Cerebellar nuclear complex (tissue), 1 donor: ENCODE measurements at places on chromosomes 13 and 19.

DNA sequence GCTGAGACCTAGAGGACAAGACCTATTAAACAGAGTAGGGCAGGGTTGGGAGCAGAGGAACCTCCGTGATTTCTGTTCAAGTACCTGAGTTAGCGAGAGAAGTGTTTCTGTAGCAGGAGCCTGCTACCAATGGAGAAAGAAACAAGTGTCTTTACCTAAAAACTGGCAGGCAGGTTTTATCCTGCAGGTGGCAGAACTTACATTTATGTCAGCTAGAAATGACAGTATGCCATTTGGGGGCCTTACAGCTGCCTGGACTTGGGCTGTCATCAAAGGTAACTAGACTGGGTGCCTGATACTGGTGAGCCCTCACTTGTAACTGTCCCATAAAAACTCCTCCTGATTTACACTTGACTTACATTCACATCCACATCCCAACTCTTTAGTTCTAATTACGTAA, 185.3 kb upstream of the MIR17HG start:
- no peak for DNase-seq

DNA sequence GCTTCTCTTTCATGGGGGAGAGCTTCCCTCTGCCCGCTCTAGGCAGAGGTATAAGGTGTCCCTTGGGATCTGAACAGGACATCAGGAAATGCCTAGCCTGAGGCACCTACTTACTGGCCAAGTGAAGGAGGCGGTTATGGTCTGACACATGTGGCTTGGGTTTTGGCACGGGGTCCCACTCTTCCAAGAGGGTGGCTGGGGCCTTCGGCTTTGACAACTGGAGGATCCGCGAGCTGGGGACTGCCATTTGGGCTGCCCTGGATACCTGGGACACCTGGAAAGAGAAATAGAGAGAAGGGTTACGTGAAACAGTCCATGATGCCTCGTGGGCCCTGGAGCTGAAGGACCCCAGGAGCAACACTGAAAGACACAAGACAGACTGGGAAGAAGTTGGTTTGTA, 22.4 kb upstream of the MIER2 start:
- DNase-seq: no peak

DNA sequence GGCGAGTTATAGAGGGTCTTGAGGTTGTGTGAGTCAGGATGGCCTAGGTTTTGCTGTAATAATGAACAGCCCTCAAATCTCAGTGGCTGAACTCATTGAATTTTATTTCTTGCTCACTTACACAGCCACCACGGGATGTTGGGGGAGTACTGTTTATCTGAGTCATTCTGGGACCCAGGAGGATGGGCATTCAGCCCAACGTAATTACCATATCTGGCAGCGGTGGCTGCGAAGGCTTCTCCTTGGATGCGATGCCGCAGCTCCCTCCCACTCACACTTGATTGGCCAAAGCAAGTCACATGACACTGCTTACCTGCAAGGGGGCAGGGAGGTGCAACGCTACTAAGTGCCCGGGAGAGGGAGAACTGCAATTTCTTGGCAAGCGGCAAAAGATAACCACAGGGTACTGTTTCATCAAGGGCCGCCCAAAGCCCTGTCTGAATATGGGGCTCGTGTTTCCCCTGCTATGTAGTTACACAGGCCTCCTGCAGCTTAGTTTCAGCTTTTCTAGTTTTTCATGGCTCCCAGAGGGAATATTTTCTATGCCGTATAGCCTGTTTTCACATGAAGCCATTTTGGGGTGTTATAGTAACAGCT, 19.9 kb downstream of the ZSWIM9 start:
- peak; percentile 51 for DNase-seq

GRCh38 chr13:32362574-32362973, 47.3 kb downstream of the BRCA2 start:
- DNase-seq: no peak

DNA sequence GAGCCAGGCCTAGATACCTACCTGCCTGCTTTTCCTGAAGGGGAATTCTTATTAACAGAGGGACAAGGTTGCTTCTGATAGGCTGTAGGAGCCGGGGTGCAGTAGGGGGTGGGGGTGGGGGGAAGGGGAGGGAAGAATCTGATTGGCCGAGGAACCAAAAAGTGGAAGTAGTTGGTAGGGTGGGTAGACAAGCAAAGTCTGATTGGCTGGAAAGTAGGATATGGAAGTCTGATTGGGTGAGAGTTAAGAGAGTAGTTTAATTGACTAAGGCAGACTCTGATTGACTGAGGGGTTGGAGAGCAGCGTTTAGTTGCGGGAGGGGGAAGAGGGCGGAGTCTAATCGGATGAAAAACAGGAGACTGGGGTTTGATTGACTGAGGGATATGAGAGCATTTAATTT, 9.4 kb upstream of the CYP4F22 start:
- DNase-seq: no peak

DNA sequence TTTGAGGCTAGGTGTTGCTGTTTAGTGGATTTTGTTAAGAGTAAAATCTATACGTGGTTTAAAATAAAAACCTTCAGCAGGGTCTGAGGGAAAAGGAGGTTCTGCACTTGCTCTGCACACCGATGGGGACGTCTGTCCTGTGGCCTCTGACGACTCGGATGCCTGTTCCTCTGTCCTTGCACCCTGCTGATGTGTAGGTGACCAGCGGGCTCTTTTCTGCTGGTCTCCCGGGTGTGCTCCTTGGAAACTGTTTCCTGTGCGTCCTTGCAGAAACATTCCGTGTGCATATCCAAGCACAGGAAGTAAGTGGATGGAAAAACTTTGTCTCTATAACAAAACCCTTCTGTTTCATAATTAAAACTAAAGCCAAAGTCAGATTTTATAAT, 3.8 kb downstream of the ATP4B start:
- no peak for DNase-seq

DNA sequence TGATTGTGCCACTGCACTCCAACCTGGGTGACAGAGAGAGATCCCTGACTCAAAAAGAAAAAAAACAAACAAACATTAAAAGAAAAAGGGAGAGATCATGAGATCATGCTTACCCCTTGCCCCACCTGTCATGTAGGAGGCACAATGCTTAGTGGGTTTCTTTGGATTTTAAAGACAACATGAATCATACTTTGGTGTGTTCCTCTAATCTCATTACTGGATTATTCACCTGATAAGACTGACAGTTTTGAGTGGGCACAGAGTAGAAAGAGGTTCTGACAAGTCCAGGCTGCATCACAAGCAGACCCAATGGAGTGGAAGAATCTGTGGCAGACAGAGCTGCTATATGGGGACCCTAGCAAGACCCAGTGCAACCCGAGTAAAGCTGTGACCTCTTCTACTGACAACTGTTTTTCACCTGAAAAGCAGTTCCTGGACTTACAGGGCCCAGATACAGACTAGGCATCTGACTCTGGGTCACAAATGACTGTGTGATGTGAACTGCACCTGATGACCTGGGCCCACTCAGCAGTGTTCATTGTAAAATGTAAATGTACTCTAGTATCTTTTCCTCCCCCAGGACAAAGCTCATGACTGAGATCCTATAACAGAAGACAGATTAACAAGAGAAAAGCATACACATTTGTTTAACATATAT, 28.9 kb upstream of the USP12 start:
- DNase-seq: no peak

- DNase-seq: no peak
Measured at GRCh38 chr19:51772977-51773376, 12.0 kb downstream of the FPR2 start.

GRCh38 chr19:45862564-45863334, at the start of gene SYMPK:
SYMPK (minus strand) TSS chr19:45863147; CDS start chr19:45854495, 8,652 bp downstream.
- DNase-seq: peak; percentile 96

- DNase-seq: no peak
Measured at GRCh38 chr19:49938662-49939061, 9.4 kb upstream of the NUP62 start.

DNA sequence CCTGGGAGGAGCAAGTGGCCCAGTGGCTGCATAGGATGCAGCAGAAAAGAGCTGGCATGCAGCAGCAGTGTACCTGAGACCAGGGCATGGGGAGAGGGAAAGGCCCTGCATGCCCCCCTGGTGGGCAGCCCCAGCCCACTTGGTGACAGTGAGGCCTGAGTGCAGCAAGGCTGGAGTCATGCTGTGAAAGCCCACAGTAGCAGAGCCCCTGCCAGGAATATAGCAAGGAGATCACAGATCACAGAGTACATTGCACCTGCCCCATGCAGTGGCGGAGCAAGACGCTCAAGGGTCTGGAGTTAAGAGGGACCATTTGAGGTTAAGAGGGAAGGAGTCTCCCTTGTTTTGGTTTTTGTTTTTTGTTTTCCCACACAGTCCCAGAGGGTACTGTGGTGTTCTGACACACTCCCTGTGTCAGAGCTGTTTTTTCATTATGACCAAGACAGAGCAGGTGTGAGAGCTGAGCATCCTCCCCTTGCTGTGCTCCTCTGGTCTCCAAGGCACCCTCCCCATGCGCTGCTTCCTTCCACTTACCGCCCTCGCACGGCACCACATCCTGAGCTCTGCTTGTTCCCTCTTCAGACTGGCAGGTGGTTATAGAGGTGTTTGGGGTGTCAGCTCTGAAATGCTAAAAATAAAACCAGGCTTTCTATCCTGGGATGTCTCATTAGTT, 85.0 kb upstream of the UBL3 start:
- DNase-seq: no peak

DNA sequence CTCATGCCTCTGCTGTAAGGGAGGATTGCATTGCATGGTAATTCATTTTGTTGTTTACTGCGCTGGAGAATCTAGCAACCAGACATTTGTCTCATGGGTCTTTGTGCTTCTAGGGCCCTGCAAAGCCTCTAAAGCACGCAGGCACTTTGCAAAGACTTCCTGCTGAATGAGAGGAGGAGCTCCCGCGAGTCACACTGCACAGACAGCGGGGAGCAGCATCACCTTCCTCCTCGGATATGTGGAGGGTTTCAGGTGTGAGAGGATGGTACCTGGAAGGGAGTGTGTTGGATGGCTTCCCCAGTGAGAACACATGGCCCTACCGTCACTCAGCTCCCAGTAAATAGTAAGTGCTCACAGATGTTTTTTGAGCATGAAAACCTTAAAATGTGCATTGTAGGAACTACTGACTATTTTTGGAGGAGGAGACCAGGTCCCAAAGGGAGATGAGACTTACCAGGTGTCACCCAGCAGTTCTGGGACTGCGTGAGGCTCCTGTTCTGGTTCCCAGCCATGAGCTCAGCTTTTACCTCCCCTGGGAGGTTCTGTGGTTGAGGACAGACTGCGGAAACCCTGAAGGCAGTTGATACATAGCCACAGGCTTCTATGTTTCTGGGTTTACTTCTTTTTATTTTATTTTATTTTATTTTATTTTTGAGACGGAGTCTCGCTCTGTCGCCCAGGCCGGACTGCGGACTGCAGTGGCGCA, 278.0 kb downstream of the FGF9 start:
- DNase-seq: no peak

- no peak for DNase-seq
Measured at GRCh38 chr19:21047716-21048115, 27.3 kb downstream of the ZNF430 start.

DNA sequence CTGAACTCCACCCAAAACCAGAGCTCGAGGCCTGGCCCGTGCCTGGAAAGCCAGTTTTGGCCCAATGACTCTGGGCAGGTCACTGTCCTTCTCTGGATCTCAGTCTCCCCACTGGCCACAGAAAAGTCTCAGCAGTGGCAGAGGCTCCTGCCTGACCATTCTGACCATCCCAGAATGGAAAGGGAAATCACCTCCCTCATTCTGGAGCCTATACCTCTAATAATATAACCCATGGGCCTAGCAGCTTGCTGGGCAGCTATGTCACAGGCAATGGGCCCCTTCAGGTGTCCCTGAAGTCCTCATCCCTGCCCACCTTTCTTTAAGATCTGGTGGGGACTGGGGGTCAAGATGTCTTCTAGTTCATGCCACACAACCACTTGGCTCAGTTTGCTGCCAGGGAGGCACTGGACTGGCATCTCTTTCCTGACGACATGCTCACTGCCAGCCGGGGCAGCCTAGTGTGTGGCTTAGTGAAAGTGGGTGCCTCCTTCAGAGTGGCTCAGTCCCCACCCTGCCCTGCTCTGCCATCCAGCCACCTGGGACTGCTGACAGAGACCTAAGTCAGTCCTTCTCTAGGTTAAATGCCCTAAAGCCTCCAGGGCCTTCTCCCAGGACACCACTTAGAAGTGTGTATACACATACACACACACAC, 62.6 kb downstream of the AP1M1 start:
- no peak for DNase-seq

DNA sequence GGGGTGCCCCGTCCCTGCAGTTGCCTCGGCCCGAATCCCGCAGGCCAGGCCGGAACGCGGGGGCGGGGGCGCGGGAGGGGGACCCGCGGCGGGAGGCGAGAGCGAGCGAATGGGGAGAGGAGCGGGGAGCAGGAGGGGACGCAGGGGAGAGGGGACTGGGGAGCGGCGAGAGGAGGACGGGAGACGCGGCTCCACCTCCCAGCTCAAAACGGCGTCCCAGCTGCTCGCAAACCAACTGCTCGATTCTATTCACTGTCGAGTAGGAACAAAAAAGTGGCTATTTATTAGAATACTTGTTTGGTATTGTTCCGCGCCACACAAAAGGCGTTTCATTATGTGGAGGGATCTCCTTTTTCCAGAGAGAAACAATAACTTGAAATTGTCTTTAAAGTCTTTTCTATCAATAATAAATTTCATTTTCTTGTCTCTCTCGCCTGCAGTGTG, 10.6 kb upstream of the SOX1 start:
- no peak for DNase-seq

GRCh38 chr19:6047741-6048251, 62.5 kb downstream of the RFX2 start:
- DNase-seq: no peak

GRCh38 chr13:40961214-40961613, 57.9 kb downstream of the ELF1 start:
- no peak for DNase-seq

GRCh38 chr19:15104003-15104402, 3.2 kb upstream of the SYDE1 start:
- DNase-seq: no peak

- DNase-seq: no peak
Measured at GRCh38 chr19:29085206-29085605, 127.7 kb downstream of the UQCRFS1 start.

DNA sequence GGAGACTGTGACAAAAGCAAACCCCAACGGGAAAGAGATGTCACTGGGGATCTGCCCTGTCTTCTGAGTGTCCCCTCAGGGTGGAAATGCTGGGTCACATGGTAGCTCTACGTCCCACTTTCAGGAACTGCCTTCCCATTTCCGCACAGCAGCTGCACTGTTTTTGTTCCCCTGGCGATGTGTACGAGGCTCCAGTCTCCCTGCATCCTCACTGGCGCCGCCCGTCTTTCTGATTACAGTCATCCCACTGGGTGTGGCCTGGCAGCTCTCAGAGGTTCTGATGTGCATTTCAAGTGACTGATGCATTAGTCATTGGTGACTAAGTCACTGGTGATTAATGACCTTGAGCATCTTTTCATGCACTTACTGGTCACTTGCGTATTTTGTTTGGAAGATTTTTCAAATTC, 21.2 kb downstream of the PCID2 start:
- no peak for DNase-seq

DNA sequence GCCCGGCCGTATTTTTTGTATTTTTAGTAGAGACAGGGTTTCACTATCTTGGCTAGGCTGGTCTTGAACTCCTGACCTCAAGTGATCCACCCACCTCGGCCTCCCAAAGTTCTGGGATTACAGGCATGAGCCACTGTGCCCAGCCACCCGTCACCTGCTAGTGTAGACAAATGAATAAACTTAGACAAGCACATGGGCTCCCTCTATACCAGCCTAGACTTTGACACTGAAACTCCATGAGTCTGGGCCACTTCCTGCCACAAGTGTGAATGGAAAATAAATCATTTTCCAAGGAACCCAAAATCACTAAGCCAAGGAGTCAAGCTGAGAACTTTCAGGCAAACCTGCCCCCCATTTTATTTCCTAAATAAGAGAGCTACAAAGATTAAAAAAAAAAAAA, 27.0 kb upstream of the TPT1 start:
- DNase-seq: no peak

GRCh38 chr13:24360106-24360505, 50.7 kb downstream of the C1QTNF9 start:
- no peak for DNase-seq

GRCh38 chr19:45691516-45692186, at the start of gene SNRPD2:
SNRPD2 (minus strand) TSS chr19:45691953; CDS start chr19:45691888, 65 bp downstream.
- DNase-seq: peak; percentile 67
